Transverse colon (tissue), 4 donors: ENCODE measurements at places on chromosomes 1 and 21. TPM values are rescaled to one million over a fixed set of nuclear protein-coding genes. Genes with fewer than 3 reads are reported as not detected.

GBP7 gene
- not detected for total RNA-seq

EIF4G3 gene
- total RNA-seq, result 98.7 TPM

BARHL2 gene
- not detected for total RNA-seq

GPR153 gene
- 34.1 TPM for total RNA-seq

AK5 gene
- total RNA-seq, result not detected

METTL25B gene
- 37.4 TPM for total RNA-seq

OXCT2 gene
- 10.8 TPM for total RNA-seq

SH2D1B gene
- 0.37 TPM for total RNA-seq

SH3BP5L gene
- total RNA-seq, result 36.2 TPM

RIMKLA gene
- total RNA-seq, result 2.4 TPM

CLDN8 gene
- total RNA-seq, result 16.8 TPM

OLIG2 gene
- not detected for total RNA-seq

PLA2G2C gene
- 4.1 TPM for total RNA-seq

DNA sequence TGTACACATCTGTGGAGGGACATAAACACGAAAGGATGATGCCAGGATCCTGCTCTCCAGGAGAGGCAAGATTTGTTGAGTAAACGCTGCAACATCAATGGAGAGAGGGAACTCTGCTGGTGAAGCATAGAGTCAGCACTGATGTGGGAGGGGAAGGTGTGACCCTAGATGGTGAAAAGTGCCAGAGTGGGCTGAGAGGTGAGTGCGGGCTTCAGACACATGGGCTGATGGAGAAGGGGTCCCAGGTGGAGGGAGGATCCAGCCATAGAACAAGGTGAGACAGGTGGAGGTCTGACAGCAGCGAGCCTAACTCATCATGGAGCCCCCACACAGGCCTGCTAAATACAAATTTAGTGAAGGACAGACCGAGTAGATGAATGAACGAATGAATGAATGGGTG, 9.7 kb downstream of the RD3 start:
- no peak for DNase-seq

DNA sequence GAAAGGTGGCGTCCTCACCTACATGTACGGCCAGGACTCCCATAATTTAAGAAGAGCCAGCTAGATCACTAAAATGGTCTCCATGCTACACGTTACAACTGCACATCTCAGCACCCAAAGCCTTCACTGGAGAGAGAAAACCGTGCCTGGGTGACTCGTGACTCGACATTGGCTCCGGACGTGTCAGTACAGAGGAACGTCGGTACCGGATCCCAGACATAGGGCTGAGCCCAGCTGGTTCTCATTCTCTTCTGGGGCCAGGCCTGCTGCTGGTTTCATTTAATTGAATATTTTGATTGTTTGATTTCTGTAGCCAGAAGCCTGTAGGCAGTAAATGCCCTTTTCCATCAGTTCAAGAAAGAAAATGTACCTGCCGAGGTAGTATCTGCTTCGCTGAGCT, 93.1 kb downstream of the HHIPL2 start:
- DNase-seq, result peak; percentile 8

DNA sequence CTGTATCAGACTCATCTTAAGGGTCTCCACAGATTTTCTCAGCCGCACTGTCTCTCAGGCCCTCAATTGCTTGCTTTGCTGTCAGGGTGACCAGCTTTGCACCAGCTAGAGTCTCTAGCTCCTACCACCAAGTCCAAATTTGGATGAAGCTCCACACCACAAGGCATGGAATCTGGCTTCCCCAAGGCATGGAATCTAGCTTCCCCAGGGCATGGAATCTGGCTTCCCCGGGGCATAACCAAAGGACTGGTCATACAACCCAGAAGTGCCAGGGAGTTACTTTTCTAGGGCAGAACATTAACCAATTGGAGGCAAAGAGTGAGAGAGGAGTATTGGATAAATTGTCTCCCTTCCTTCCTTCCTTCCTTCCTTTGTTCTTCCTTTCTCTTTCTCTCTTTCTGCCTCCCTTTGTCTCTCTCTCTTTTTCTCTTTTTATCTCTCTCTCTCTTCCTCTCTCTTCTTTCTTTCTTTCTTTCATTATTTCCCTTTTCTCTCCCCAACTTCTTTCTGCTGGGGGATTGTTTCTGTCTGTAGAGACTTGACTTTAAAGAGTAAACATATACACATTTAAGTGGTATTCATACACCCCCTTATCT, 76.9 kb upstream of the HAO2 start:
- DNase-seq, result no peak

- no peak for DNase-seq
Observed at GRCh38 chr1:180040034-180040433, 85.4 kb downstream of the CEP350 start.

DNA sequence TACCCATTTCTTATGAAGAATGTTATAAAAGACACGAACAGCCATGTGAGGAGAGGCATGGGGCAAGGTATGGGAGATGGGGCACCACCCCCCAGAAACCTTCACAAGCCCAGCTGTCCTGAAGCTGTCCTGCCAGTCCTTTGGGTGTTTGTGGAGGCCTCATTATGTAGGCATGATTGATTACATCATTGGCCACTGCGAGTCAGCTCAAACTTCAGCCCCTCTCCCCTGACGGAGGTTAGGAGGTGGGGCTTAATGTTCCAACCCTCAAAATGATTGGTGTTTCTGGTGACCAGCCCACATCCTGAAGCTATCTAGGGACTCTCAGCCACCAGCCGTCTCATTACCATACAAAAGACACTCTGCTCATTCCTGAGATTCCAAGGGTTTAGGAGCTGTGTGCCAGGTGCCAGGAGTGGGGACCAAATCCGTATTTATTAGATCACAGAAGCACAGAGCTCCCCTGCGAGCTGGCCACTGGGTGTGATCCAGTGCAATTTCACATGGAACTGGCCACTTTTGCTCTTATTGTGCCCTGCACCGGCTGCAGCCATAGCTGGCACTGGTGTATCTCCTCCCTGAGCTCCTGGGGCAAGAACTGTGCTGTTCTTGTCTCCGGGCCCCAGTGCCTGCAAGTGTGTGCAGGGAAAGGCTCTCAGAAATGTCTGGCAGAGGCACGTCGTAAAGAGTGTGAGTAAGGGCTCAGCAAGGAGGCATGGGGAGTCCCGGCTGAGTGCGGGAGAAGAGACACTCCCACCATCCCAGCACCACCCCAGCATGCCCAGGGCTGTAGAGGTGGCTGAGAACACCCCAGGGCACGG, 10.5 kb downstream of the KIAA1614 start:
- no peak for DNase-seq

GRCh38 chr1:58317694-58318093, 228.8 kb downstream of the OMA1 start:
- no peak for DNase-seq

GRCh38 chr1:26890467-26890796, 349 bp upstream of the GPN2 start:
- DNase-seq, result no peak

DNA sequence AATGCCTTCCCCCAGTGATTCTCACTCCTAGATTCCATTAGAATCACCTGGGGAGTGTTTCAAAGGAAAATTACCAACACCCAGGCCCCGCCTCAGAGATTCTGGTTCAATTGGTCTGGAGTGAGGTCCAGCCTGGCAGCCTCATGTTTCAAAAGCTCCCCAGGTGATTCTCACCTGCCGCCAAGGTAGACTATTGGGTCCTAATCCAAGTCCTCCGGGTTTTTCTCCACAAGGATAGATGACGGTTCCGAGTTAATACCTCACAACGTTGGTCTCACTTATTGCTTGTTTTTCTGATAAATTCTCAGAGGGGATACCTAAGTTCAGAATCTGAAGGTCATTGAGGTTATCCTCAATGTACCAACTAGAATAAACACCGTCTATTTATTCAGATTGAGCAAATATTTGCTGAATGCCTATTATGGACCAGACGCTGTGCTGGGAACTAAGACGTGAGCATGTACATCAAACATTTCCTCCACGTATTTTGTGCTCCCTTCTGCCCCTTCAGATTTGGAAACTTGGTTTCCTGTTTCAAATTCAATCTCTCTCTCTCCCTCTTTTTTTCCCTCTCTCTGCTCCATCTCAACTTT, 97.5 kb downstream of the SEC16B start:
- no peak for DNase-seq

DNA sequence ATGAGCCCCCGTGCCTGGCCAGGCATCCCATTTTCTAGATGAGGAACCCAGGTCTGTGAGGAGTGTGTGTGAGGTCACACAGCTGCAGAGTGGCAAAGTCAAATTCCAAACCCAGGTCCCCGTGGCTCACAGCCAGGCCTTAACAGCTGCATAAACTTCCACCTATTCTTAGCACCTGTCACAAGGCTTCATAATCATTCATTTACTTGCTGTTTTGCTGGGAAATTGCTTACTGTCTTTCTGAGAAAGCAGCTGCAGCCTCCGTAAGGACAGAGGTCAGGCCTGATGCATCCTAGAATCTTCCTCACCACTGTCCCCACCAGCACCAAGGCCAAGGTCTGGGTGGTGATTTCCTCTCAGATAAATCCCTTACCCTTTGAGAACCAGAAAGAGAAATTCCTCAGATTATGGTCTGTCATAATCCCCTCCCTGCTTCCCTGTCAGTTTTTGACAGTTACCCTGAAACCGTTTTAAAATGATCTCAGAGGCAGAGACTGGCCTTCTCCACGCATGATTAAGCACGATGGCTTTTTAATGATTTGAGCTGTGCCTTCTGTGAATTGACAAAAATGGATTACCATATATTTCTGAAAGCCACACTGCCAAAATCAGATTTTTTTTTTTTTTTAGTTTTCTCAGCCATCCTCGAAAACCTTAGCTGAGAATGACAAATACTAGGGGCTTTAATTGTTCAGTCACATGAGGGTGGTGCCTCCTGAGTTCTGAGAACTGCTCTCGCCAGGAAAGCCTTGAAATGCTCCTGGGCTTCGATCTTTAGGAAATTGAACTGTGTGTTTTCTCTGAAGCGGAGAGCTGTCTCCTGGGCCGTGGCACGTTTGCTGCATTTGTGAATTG, 70.0 kb upstream of the SELENON start:
- no peak for DNase-seq

DNA sequence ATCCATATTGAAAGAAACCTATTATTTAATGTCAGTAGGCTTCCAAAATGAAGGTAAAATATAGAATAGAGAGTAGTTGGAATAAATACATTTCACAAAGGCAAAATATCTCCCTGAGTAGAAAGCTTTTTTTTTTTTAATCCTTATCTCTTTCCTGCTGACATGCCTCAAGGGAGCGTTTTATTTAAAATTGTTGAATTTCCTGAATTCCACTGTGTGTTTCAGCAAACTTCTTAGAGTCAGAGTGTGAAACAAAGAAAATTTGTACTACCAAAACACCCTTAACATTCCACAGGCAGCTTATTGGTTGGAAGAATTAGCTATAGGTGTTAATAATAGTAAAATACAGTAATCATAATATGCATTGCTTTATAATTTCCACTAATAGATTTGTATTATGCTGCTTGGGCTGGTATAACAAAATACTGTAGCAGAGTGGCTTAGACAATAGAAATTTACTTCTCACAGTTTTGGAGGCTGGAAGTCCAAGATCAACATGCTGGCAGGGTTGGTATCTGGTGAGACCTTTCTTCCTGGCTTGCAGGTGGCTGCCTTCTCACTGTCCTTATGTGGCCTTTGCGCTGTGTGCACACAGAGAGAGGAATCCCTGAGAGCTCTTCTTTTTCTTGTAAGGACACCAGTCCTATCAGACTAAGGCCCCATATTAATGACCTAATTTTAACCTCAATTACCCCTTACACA, 468.4 kb upstream of the C1orf87 start:
- no peak for DNase-seq

- DNase-seq, result no peak
Observed at GRCh38 chr1:175353066-175353465, 160.5 kb upstream of the KIAA0040 start.

DNA sequence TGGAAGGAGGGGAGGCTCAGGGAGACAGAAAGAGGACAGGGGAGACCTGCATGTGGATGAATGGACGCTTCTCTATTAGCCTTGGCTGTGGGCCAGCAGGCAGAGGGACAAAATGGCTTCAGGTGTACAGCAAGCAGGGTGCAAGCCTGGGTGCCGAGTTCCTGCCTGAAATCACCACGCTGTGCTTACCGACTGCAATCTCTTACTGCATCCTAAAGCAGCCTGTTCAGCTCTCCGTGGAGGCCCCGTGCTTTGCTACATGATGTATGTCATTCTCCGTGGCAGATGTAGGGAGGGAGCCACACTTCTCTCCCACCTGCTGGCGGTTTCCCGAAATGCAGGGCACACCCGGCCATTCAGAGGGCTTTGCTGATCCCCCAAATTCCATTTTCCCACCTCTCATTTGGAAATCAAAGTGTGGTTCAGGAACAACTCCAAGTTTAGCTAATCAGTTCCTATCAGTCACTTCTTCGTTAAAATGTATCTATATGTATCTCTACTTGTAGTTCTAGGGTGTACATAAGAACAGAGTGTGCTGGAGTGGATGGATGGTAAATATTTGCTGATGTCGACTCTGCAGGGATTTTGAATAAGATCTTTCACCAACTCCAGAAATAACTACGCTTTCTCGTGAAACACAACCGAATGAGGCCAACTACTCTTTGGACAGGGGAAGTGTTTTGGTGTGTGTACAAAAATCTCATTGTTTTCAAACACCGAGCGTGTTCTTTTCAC, 122.3 kb upstream of the BACE2 start:
- no peak for DNase-seq

DNA sequence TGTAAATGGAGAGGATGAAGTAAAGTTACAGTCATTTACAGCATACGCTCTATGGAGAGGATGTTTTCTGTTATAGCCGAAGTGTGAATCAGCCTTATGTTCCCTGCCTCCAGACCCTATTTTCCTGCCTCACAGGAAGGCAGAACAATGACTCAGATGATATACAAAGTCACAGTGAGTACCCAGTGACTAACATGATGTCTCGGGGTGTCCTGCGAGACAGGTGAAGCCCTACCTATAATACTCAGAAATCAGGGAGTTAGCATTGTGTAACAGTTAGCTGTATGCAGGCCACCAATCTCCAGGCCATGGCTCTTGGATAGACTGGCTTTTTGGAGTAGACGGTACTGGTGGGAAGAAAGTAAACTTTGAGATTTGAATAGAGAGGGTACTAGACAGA, 55.6 kb upstream of the FBXO28 start:
- DNase-seq, result no peak

DNA sequence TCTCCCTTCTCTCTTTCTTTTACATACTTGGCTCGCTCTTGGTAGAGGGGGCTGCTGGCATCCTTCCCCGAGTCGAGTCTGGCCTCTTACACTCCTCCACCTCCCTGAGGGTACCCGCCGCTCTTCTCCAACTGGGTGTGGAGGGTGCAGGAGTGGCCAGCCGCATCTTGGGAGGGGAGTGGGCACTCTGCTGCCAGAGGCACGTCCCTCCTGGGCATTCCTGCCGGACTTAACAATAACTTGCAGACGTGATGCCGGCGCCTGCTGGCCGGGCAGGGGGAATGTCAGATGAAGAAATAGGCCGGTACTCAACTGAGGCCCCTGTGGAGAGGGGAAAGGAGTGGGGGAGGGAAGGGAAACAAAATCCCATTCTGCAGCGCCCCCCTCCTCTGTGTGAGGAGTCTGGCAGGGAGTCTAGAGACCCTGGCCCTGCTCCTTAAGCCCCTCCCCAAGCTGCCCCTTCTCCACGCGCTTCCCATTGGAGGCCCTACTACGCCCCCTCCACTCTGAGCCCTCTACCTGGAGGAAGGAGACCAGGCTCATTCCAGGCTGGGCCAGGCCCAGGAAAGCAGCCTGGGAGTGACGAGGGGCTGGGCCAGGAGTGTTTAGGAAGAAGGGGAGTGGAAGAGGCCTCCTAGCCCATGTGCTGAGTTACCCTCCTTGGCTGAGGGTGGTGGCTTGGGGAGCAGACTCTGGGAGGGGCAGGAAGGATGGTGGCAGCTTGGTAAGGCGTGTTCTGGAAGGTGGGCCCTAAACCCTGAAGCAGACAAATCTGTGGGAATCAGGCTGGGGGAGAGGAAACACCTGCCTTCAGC, 1.8 kb downstream of the ATP2B4 start:
- DNase-seq, result peak; percentile 47

GRCh38 chr1:224726441-224727182, 110.5 kb downstream of the CNIH3 start:
- DNase-seq, result no peak
